Activated naive CD4-positive, alpha-beta T cell treated with anti-CD3 and anti-CD28 coated beads, Interleukin-2, amount 50 U/mL, for 72 hours (primary cell): ENCODE measurements at places on chromosomes 1 and 21.

- no peak for DNase-seq
Observed at GRCh38 chr1:223331301-223331700, 32.7 kb downstream of the SUSD4 start.

GRCh38 chr1:5742032-5742431 is 250.2 kb downstream of the NPHP4 start:
- DNase-seq = no peak

- DNase-seq = peak; percentile 94
Observed at GRCh38 chr1:6601049-6601922, 1.4 kb downstream of the KLHL21 start.

DNA sequence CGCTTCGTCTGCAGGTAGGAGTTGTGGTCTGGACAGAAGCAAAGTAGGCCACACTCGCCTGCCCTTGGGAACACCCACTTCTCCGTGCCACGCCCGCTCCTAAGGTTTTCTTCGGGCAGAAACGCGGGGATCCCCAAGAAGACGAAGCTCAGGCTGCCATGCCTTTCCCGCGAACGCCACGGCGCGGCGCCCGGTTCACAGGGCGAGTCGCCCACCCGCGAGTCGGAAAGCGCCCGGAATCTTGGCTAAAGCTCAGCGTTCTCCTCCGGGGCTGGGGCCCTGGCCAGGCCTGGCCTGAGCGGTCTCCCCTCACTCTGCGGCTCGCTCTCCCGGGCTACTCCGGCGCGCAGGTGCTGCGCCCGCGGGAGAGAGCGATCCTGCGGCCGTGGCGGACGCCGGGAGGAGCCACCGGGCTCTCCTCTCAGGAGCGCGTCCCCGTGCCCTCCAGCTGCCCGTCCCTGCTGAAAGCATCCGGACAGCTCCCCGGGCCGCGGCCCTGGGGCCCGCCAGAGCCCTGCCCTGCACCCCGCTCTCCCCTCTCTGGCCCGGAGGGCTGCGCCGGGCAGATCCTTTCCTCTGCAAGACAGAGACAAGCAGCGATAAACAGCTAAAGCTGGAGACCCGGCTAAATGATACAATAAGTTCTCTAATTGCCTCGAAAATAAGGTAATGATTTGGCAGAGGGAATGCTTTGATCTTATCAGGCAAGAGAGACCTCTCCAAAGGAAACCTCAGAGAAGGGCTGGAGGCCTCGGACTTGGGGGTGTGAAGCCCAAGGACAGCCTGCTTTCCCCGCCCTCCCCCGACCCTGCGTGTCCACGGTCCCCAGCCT is 6.7 kb upstream of the WNT2B start:
- peak; percentile 63 for DNase-seq

DNA sequence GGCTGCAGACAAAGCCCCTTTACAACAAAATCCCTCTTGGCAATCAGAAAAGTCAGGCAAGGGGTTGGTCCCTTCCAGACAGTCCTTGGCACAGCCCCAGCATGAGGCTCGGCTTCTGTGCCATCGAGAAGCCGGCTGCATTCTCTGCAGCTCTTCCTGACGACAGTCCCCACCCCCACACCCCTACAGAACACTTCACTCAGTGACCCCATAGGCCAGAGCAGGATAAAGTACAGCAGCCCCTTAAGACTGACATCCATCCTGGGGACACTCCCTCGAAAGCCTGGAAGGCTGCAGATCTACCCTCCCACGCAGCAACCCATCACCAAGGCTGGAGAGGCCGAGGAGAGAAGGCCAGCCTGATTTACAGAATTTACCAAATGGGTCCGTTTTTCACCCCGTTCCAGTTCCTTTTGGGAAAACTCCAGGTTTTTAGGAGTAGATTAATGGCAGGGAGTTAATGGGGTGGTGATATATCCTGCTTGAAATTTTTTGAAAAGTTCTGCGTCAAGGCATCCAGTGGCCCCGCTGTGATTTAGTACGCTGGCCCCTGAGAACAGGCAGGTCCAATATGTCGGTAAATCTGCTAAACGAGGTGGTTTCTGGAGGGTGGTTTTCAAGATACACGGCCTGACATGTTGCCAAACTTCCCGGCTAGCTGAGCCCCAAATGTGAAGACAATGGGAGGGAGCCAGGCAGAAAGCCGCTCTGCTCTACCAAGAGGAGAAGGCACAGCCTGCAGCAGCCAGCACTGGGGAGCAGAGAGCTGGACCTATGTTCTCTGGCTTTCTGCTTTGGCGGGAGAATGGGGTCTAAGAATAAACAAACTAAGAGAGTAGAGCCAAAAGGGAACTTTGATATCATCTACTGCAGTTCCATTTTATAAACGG is 81.7 kb downstream of the SSBP3 start:
- DNase-seq = no peak

DNA sequence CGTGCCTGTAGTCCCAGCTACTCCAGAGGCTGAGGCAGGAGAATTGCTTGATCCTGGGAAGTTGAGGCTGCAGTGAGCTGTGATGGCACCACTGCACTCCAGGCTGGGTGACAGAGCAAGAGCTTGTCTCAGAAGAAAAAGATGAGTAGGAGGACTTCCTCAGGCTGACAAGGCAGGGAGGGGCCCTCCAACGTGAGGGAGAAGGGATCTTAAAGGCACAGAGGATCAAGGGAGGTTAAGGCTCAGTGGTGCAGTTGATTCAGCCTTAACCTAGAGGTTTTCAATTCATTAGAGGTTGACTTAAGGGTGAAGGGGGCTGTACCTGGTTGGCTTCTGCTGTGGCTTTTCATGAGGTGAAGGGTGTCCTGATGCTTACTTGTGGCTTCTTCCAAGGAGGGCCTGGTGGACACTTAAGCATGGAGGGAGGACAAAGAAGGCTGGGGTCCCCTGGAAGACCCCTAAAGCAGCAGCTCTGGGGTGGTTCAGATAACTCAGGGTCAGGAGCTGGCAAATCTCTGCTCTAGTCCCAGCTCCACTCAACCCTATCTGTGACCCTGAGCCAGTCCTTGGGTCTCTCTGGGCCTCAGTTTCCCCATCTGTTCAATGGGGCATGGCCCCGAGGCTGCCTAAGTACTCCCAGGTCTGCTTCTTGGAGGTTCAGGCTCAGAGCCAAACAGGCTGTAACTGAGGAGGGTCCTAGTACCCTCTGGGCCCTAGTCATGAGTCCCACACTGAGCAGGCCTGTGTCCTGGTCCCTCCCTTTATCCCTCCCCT is 6.3 kb downstream of the EXTL1 start:
- no peak for DNase-seq

GRCh38 chr1:47678464-47678980 is 240.7 kb downstream of the FOXD2 start:
- DNase-seq = no peak
